ENCODE measurements at places on chromosomes 6 and 20. TPM values are rescaled to one million over a fixed set of nuclear protein-coding genes. Genes with fewer than 3 reads are reported as not detected.

RFX6 gene
- total RNA-seq, result not detected

ETV7 gene
- total RNA-seq, result 0.10 TPM

CNR1 gene
- 0.33 TPM for total RNA-seq

CALHM6 gene
- not detected for total RNA-seq

CAP2 gene
- total RNA-seq, result 11.7 TPM

CPXM1 gene
- not detected for total RNA-seq

TRIM40 gene
- total RNA-seq, result not detected

TAP1 gene
- 36.0 TPM for total RNA-seq

LIME1 gene
- total RNA-seq, result 10.5 TPM

HLA-DQA2 gene
- not detected for total RNA-seq

NKAPL gene
- total RNA-seq, result not detected

TNFRSF6B gene
- total RNA-seq, result 0.85 TPM

ERVFRD-1 gene
- not detected for total RNA-seq

FAM209A gene
- 0.59 TPM for total RNA-seq

KCNK5 gene
- 1.1 TPM for total RNA-seq

WFDC10B gene
- not detected for total RNA-seq

TEAD3 gene
- total RNA-seq, result 4.5 TPM

ABRACL gene
- 44.9 TPM for total RNA-seq

KCNS1 gene
- total RNA-seq, result not detected

LY6G6F gene
- not detected for total RNA-seq

PSORS1C1 gene
- 3.3 TPM for total RNA-seq

AMD1 gene
- total RNA-seq, result 137 TPM

DACT2 gene
- 0.50 TPM for total RNA-seq

CDK5RAP1 gene
- total RNA-seq, result 35.8 TPM

CCN6 gene
- not detected for total RNA-seq

VWA7 gene
- total RNA-seq, result 1.2 TPM

THBS2 gene
- not detected for total RNA-seq

CD93 gene
- not detected for total RNA-seq

IYD gene
- total RNA-seq, result not detected

SAMD3 gene
- total RNA-seq, result not detected

HEY2 gene
- total RNA-seq, result not detected

TINAG gene
- 0.08 TPM for total RNA-seq

SLC2A10 gene
- total RNA-seq, result not detected

GMEB2 gene
- 10.5 TPM for total RNA-seq

C20orf144 gene
- 0.12 TPM for total RNA-seq

LRRC73 gene
- 1.2 TPM for total RNA-seq

DAAM2 gene
- total RNA-seq, result not detected

PLCB1 gene
- 1.0 TPM for total RNA-seq

KCNQ5 gene
- total RNA-seq, result 1.7 TPM

SAYSD1 gene
- total RNA-seq, result 6.9 TPM

VSX1 gene
- total RNA-seq, result 0.56 TPM

C6orf52 gene
- total RNA-seq, result 1.7 TPM

MUC21 gene
- not detected for total RNA-seq

ZNF337 gene
- 17.5 TPM for total RNA-seq
